Renal cortical epithelial cell (primary cell): ENCODE measurements at places on chromosomes 12 and 14. TPM values are rescaled to one million over a fixed set of nuclear protein-coding genes. Genes with fewer than 3 reads are reported as not detected.

GRCh38 chr14:86604561-86604960 is 1074.6 kb downstream of the FLRT2 start:
- peak; percentile 6 for DNase-seq

GRCh38 chr12:14614704-14615121 is 47.0 kb upstream of the PLBD1 start:
- DNase-seq, result no peak

DNA sequence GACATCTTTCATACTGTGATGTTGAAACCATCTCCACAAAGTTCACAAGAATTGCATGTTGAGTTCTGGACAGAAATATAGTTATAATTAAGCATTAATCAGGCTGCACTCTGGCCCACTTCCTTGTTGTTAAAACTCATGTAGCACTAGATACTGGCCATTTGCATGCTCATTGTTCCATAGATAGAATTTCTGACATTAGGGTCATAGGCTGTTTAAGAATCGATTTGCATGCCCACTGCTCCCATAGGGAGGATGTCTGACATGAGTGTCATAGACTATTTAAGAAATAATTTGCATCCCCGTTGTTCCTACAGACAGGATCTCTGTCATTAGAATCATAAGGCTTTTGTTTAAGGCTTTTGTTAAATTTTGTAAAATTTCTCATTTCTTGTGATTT is 50.2 kb downstream of the MYF5 start:
- DNase-seq, result no peak

DNA sequence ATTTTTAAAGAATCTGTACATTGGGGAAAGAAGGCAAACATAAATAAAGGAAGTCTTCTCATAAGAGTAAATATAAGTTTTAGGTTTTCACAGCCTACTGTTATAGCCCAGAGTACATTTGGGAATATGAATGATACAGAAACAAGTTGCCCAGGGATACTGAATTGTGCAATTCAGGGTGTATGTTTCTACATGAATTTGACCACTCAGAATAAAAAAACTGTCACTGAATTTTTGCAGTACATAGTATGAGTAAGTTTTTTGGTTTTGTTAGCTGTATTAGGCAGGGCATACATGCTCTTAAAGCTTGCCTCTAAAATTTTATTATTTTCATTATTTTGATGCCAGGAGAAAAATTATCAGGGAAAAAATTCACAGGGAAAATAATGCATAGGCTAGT is 6.6 kb upstream of the PCNX4 start:
- no peak for DNase-seq

GRCh38 chr12:51841727-51842126 is 6.8 kb downstream of the FIGNL2 start:
- no peak for DNase-seq

GRCh38 chr14:96627386-96627785 is 125.2 kb downstream of the PAPOLA start:
- DNase-seq, result no peak

GRCh38 chr14:69355607-69356281 is 42.4 kb downstream of the ERH start:
- DNase-seq, result peak; percentile 77

Gene MIA2
- 41.8 and 81.8 TPM in 2 replicates for total RNA-seq

DNA sequence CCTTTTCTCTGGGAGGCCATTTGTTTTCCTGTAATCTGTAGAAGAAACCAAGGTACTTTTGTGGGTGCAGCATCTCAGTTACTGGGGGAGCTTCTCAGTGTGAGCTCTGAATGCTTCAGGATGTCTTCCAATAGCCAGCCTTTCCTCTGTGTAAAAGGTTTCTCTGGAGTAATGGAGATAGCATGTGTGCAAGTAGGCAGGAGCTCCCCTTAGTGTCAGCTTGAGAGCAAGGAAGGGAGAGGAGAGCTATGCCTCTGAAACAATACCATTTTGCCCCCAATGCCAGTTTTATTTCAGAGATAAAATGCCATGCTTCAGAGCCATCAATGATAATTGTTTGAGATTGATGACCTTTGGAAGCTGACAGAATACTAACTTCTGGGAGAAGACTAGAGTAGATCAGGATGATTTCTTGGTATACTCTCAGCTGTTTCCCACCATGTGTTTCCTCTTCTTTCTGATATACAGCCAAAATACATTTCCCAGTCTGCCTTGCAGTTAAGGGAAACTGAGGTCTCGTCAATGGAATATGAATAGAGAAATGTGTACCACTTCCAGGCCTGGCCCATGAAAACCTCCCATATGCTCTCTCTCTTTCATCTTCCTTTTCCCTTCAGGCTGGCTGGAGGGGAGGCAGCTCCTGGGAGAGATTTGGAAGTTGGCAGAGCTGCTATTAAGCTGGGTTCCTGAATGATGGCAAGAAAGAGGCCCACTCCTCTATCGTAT is 125.7 kb downstream of the CRADD start:
- DNase-seq, result no peak

Gene TOMM20L
- total RNA-seq, result not detected in 2 replicates

DNA sequence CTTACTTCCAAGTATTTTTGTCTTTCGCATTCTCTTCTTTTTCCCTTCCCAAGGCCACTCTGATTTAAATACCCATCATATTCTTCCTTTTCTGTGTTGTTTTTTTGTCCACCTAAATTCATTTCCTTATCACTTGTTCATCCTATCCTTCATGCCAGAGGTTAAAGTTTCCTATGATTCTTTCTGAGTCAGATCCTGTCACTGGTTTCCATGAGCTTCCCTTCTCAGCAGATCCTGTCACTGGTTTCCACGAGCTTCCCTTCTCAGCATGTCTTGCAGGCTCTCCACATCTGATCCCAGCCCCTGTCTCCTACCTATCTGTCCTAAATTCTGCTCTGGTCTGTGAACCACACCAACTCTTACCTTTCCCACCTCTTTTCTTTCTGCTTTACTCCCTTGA is 311.8 kb upstream of the RGS6 start:
- peak; percentile 9 for DNase-seq

Gene IFI27
- 3.0 and 179 TPM in 2 replicates for total RNA-seq

Gene ARHGAP9
- total RNA-seq, result not detected in 2 replicates

Gene CRIP2
- total RNA-seq, result 76.6 and 206 TPM in 2 replicates

Gene TMEM132D
- under 0.01 and 0.05 TPM in 2 replicates for total RNA-seq

Gene NFE2
- 0.45 TPM in 1 of 2 replicates, not detected in the other for total RNA-seq

- DNase-seq, result no peak
Observed at GRCh38 chr12:28540324-28540714, 350.1 kb downstream of the CCDC91 start.

- DNase-seq, result peak; percentile 18
Observed at GRCh38 chr14:30243805-30244204, 315.2 kb upstream of the G2E3 start.

- DNase-seq, result peak; percentile 95
Observed at GRCh38 chr12:123164710-123165261, 13.9 kb upstream of the PITPNM2 start.

Gene FGF6
- not detected in 2 replicates for total RNA-seq

Gene ZNF385A
- 3.0 and 10.2 TPM in 2 replicates for total RNA-seq

DNA sequence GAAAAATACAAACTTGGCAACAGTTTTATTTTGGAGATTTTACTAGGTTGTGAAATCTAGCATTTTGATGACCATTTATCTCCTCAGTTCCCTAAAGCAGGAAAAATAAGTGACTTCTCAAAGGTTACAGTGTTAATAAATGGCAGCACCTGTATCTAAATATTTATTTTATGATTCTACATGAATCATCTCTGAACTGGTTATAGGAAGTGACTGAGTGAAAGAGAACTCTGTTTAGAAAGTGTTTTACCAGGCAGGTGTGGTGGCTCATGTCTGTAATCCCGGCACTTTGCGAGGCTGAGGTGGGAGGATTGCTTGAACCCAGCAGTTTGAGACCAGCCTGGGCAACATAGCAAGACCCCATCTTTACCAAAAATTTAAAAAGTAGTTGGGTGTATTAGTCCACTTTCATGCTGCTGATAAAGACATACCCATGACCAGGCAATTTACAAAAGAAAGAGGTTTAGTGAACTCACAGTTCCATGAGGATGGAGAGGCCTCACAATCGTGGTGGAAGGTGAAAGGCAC is 26.3 kb downstream of the MIPOL1 start:
- no peak for DNase-seq

- peak; percentile 25 for DNase-seq
Observed at GRCh38 chr14:56299306-56299984, 181.2 kb downstream of the PELI2 start.

DNA sequence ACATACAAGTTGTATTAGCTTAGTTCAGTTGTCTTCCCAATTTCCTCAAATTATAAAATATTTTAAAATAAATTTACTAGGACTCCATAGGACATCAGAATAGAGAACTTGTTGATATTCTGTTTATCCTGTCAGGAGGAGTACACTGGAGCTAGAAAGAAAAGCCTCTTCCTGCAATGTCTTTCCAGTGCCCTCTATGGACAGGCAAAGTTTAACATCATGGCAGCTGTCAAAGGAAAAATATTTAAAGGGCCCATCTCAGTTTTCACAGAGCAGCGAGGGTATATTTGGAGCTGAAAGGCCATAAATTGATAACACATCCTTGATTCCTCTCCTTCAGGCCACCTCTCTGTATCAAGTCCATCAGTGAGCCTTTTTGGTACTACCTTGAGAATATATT is 19.0 kb downstream of the DIP2B start:
- DNase-seq, result no peak

DNA sequence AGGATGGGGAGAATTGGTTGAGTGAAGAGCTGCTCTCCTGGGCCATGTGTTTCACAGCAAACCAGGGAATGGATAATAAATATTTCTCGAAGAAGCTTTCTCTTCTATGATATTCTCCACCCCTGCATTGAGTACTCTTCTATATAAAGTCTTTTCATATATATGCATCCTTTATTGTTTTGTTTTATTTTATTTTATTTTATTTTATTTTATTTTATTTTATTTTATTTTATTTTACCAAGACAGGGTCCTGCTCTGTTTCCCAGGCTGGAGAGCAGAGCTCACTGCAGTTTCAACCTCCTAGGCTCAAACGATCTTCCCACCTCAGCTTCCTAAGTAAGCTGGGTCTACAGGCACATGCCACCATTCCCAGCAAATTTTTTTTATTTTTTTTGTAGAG is 85.8 kb downstream of the SCN8A start:
- no peak for DNase-seq

GRCh38 chr14:105532735-105533141 is 6.4 kb downstream of the TMEM121 start:
- DNase-seq, result no peak

DNA sequence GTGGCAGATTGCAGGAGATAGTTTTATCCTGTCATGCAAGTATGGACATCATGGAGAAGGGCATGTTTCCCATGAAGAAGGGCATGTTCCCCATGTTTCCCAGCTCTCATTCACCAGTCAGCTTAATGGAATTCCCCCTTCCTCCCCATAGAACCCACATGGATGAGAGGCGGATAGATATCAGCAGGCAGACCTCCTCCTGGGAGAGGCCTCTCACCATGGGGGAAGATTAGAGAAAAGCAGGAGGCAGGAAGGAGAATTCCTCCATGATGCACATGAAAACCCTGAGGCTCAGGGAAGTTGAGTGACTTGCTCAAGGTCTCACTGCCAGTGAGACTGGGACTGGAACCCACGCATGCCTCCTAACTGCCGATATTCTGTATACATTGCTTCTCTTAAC is 92.9 kb upstream of the FOXN3 start:
- peak; percentile 16 for DNase-seq

GRCh38 chr12:69052613-69053408 is 119.8 kb upstream of the CPM start:
- DNase-seq, result peak; percentile 99

DNA sequence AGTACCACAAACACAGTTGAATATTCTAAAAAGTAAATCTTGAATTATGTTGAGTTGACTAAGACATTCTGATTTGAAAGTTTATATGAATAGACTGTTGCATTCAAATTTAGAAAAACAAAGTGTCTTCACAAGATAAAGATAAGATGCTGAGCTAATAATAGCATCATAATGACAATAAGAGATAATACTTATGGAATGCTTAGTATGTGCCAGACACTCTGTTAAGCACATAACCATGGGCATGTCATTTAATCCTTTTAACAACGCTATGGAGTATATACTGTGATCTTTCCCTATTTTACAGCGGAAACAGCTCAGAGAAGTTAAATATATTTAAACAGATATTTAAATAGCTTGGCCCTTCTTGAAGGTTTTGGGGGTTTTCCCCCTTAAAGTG is 163.4 kb downstream of the SRGAP1 start:
- DNase-seq, result no peak

DNA sequence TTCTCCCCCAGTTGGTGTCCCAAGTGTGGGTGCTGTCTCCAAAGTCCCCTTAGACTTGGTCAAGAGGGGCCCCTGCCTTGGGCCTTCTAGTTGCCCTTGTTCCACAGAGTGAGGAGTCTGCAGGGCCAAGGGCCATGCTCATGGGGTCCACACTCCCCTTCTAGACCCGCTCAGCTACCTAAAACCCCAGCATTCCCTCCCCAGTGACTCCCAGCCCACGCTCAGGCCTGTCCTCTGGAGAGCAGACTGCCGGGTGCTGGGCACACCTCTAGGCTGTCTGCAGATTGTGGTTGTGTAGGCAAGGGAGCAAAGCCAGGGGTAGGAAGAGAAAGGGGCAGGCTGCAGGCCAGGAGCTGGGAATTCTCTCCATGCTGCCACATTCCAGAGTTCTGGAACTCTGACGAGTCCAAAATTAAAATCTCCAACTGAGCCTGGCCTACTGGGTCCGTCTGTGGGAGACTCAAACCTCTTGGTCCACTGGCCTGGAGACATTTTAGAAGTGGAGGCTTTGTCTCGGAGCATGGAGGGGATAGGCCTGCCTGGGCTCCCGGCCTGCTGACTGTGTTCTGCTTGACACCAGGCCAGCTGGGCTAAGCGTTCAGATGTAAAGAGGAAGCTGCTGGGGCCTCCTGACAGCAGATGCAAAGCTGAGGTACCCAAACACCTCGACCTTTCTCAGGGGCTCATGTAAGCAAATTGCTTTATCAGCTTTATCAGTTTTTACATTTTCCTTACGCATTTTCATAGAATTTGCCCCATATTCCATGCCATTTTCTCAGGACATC is 13.7 kb upstream of the KRT5 start:
- DNase-seq, result no peak

DNA sequence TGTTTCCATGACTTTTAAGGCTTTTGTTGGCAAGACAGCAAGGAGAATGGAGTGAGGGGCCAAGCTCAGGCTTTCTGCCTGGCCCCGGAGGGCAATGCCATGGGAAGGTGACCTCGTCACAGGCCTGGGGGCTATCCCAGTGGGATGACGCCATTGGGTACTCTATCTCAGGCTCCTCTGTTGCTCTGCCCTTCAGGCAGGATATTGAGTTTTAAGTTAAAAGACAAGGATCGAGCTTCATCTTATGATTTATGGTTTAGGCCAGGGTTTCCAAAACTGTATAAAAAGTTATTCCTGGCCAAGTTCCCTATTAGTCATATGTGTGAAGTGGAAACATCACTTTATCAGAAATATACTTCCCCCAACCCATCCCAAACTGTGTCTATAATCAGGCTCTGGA is 127.7 kb downstream of the ZFP36L1 start:
- no peak for DNase-seq
